Suppressor macrophage treated with lipopolysaccharide for 1 hour (primary cell): ENCODE measurements at places on chromosomes 5 and 9.

- no peak for DNase-seq
Observed at GRCh38 chr9:447230-448025, 232.8 kb downstream of the DOCK8 start.

GRCh38 chr5:157481265-157481664 is 21.3 kb downstream of the NIPAL4 start:
- no peak for DNase-seq

DNA sequence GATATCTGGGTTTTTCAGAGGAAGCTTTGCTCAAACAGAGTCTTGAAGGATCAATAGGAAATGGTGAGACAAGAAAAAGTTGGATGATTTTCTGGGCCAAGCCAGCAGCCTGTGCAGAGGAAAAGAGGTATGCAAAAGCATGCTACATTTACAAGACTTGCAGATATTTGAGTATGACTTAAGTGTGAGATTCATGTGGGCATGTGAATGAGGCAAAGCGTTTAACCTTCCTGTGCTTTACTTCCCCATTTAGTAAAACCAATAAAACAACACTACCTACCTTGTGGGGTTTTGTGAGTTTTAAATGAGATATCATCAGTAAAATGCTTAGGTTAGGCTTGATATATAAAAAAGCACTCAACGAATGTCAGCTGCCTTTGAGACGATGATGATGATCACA is 58.1 kb downstream of the PIP5K1B start:
- DNase-seq, result no peak

GRCh38 chr5:174229514-174230370 is 184.2 kb downstream of the NSG2 start:
- no peak for DNase-seq

DNA sequence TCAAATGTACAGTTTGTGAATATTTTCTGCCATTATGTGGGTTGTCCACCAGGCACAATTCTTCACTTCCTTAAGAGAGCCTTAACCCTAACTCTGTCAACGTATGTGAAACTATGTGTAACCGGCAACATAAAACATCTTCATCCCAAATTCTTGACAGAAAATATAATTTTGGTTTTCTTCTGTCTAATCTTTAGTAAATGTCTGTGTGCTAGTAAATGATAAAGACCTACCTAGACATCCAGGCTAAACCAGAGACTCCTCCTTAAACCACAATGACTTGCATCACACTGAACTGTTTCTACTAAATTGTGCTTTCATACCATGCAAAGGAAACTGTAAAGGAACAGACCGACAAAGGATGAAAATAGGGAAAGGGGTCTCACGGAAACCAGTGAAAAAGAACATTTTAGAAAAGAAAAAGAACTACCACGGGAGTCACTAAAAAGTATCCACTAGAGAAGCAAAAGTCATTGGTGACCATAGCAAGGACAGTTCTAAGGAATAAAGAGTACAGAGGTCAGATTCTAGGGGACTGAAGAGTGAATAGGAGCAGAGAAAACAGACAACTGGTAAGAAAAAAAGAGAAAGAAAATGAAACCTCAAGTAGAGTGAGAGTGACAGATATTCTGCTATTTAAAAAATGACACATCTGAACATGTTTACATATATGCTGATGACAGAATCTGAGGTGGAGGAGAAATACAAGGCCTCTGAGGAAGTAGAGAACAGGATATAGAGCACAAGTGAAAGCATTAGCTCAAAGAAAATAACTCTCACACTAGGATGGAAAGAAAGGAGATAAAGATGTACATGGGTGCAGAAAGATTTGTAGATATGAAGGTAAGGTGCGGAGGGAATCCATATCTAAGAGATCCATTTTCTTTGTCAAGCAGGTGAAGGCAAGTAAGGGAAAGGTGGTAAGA is 49.4 kb downstream of the FNIP1 start:
- DNase-seq, result peak; percentile 77
